IPS DF 19.7 (cell line): ENCODE measurements at places on chromosomes 2 and 18.

GRCh38 chr2:80591233-80591632 lies 286.7 kb upstream of the LRRTM1 start:
- DNase-seq = no peak

- DNase-seq = no peak
Measured at GRCh38 chr2:60958361-60958760, 59.2 kb upstream of the PEX13 start.

DNA sequence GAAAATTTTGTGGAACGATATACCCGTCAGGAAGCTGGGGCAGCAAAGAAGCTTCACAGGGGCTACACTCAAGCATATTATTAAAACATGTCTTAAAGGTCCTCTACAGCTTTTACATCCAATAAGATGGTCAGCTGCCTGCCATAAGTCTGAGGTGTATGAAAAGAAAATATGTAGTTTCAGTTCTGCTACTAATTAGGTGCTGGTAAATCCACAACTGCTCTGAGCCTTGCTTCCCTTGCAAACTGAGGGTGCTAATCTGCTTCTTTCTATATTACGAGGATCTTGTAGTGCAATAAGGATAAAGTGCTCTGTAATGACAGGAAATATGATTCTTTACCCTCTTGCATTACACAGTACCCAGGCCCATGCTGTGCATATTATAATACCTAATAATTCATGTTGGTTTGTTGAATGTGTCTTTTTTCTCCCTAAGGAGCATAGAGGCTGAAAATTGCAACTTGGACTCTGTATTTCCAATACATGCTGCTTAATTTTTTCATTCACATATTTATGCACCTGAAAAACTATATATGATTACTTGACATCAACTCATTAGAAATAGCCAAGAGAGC lies 14.5 kb upstream of the SLC8A1 start:
- no peak for DNase-seq

- no peak for DNase-seq
Measured at GRCh38 chr2:11646530-11646929, 23.5 kb downstream of the NTSR2 start.

- no peak for DNase-seq
Measured at GRCh38 chr2:135638825-135639224, 102.8 kb upstream of the UBXN4 start.

- no peak for DNase-seq
Measured at GRCh38 chr18:58781627-58782194, 83.0 kb upstream of the ZNF532 start.

- no peak for DNase-seq
Measured at GRCh38 chr18:395456-396250, 104.8 kb downstream of the COLEC12 start.

DNA sequence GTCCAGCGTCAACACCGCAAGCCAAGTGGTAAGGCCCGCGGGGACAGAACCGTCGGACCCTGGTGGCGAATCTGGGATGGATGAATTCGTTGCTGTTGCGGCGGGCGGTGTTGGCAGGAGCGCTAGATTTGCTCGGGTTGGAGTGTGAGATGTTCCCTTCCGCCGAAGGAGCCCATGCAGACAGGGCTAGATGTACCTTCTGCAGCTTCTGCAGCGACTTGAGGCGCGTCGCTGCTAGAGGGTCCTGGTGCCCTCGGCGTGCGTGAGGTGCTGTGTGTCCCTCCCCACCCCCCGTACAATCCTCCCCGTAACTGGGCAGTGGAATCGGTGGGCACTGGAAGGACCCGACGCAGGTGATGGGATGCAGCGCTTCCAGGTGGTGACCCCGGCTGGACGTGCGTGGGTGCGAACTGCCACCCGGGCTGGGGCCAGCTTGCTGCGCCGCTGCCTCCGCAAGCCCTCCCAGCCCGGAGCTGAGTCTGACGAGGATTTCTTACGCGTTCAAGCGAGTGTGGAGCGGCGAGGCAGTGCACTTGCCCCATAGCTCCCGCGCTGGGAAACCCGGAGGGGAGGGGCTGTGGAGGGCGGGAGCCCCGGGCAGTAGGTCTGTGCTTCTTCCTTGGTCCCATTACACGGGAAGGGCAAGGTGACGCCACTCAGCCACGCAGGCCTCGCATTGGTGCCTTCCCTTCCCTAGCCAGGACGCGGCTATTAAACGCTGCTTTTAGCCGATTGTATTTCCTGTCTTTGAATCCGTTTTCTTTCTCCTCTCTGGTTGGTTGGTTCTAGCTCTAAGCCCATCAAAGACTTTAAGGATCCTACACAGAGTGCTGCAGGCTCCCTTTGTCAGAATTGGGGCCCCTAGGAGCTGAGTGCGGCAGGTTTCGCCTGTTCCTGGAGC lies 34.2 kb downstream of the CHRNA1 start:
- no peak for DNase-seq

DNA sequence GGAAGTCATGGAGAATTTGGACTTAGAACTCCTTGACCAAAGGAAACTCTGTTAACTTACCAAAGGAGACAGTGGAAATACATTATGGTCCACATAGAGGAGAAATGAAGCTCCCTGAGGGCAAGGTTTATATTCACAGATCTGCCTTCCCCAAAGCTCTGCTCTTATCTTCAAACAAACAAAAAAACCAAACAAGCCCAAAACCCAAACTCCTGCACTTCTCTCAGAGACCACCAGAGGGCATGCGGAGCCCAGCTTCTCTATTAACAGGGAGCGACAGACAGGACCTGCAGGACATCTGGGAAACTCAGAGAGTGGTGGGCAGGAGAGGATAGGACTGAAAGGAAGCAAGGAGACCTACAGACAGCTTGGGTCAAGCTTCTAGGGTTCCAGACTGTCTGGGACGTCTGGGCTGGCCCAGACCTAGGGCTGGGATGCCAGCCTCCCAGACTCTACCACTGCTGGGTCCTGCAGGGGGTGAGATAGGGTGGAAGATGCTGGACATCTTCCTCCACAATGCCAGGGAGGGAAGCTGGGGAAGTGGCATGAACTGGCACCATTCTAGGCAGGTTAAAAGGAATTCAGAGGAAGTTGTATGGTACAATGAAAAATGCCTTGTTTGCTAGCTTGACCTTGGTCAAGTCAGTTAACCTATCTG lies 4.0 kb upstream of the WNT10A start:
- no peak for DNase-seq

DNA sequence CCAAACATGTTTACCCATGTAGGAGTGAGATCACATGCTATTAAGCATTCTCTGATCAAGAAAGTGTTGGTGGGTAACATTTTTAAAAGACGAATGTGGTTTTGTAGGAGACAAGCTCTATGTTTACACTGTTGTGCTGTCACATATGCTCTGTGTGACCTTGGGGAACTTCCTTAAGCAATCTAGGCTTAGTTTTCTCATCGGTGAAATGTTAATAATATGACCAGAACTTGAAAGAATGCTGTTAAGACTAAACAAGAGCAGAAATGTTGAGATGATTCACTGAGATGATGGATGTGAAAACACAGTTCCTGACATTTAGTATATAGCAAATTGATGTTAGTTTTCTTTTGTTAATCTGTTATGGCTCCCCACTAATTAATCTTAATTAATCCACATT lies 860.9 kb upstream of the CNTNAP5 start:
- no peak for DNase-seq

DNA sequence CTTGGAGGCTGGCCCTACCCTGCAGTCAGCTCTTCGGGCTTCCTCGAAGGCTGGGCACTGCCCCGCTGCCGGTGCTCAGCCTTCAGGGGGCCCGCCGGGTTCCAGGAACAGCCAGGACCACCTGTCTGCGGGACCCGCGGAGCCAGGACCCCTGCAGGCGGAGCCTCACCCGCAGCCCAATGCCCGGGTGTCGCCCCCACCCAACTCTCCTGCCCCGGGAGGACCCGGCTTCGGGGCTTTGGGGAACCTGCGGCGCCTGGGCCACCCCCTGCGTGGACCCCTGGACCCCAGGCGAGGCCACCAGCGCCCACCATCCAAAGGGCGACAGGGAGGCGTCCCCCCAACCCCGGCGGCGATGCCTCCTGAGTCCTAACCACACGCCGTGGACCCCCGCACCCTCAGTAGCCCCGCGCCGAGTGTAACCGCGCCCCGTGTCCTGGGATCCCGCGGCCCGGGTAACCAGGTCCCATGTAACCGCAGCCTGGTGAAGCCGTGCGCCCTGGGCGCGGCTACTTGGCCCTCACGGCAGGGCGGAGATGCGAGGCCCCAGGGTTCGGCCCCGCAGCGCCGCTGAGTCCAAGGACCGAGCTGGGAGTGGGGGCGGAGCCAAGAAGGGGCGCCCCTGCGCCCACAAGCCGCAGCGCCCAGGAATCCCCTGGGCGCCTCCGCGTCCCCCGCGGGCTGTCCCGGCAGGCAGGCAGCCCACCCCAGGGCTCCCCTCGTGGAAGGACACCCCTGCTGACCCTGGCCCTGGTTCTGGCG lies 11.0 kb upstream of the UBE2F start:
- no peak for DNase-seq

DNA sequence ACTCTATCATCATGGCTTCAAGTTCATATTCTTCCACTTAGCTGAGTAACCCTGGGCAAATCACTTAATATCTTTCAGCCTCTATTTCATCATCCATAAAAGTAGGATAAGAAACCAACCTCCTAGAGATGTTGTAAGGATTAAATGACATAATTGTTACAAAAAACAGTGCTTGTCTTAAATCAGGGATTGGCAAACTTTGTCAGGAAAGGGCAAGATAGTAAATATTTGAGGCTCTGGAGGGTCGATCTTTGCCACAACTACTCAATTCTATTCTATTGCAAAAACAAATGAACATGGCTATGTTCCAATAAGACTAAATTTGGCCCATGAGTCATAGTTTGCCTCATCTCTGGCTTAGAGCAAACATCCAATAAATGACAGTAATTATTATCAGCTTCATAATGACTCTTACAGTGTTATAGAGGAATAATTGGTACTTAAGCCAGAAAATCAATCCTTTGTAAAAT lies 184.7 kb downstream of the SATB2 start:
- no peak for DNase-seq

DNA sequence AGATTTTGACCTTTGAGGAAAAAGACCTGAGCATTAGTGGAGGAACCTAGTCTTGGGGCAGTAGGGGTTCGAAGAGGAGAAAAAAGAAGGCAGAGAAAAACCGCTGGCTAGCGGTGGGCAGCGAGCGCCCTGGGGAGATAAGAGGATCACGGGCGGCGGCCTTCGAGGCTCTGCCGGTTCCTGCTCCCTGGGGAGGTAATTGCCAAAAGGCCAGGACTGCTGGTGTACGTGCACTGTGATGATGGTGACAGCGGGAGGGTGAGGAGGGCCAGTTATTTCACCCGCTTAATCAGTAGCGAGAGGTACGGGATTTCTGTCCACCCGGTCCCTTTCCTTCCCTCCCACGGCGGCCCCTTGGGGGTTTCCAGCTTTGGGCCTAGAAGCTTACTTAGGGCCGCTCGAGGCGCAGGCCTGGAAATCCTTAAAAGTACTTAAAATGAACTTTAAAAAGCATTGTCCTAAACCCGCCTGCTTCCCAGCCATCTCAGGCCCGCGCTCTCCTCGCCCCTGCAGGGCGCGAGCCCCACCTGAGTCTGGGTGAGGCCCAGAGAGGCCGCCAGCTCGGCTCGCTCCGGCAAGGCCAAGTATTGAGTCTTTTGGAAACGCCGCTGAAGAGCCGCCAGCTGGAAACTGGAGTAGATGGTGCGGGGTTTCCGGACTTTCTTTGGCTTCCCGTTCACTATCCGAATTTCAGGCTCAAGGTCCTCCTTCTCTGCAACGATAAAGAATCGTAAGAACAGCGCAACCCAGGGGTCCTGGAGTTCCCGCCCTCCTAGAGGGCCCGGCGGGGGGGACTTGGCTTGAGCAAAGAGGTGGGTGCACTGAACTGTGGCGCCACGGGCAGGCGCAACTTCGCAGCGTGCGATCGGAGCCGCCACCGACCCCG lies 1.5 kb downstream of the DLX2 start:
- DNase-seq = no peak

DNA sequence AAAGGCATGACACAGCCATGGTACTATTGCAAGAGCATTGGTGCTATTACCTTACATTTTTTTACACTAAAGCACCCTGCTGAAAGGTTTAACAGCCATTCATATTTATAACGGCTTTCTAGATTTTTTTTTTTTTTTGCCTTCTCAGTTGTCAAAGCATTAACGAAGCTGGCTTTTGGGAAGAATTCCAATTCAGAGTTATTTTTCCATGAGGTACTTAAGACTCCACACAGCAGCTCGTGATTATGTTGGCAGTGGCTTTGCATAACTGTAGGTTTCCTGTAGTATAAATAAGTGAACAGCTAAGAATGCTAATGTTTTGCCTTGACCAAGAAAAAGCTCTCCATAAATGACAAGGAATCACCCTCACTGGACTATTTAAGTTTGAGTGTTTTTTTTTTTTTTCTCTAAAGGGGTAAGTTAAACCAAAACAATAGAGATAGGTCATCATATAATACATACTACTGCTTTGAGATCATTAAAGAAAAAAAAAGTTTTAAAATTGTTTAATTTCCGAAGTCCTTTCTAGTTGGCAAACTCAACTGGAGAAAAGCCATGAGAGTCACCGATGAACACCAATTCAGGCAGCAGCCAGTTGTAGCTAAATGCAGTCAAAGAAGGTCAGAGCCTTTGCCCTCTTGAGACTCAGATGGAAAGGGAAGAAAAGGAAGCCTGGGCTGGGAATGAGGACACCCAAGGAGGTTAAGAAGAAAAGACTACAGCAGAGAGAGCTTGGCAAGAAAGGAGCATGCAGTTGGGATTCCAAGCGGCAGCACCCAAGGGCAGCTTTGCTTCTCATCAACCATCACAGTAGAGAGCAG lies 187.4 kb upstream of the NCKAP5 start:
- DNase-seq = no peak

- no peak for DNase-seq
Measured at GRCh38 chr2:180268006-180268405, 260.9 kb upstream of the CWC22 start.

DNA sequence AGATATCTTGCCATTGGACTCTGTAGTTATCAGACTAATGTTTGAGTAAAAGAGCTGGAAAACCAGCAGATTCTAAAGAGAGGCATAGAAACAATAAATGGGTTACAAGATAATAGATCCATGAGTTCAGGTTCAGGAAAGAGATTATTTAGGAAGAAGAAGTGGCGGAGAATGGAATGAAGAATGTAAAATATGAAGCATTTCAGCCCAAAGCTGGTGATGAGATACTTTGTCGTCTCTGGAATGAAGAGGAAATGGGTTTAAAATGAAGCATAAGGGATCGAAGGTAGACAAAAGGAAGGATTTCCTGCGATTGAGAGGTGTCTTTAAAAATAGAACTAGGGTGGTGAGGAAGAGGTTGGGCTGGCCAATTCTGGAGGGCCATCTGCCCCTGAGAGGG lies 36.6 kb downstream of the BCL11A start:
- no peak for DNase-seq

- no peak for DNase-seq
Measured at GRCh38 chr2:110900191-110900590, 167.8 kb downstream of the ACOXL start.

GRCh38 chr2:46498681-46499080 lies 19.3 kb downstream of the TMEM247 start:
- no peak for DNase-seq

GRCh38 chr2:43074052-43074451 lies 152.4 kb downstream of the ZFP36L2 start:
- no peak for DNase-seq

GRCh38 chr2:179438654-179439053 lies 174.0 kb upstream of the SESTD1 start:
- no peak for DNase-seq
